Stimulated activated CD4-positive, alpha-beta T cell treated with anti-CD3 and anti-CD28 coated beads, Interleukin-2, amount 100 ng/mL, for 4 hours (primary cell): ENCODE measurements at places on chromosomes 4 and X.

DNA sequence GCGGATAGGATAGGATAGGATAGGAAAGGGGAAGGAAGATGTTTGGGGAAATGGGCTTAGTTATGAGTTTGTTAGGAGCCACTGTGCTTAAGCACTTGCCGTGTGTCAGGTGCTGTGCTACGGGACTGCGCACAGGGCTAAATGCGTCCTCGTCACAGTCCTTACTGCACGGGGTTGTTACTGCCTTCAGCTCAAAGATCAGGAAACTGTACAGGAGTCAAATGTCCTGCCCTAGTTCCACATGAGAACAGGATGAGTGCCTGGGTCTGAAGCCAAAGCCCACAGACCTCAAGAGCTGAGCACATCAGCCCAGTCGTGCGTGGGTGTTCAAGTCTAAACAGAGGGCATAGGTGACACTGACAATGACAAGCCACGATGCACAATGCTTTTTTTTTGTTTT, 15.0 kb downstream of the ACSL1 start:
- no peak for DNase-seq

GRCh38 chr4:8402640-8403039, 37.9 kb downstream of the ACOX3 start:
- DNase-seq, result no peak

DNA sequence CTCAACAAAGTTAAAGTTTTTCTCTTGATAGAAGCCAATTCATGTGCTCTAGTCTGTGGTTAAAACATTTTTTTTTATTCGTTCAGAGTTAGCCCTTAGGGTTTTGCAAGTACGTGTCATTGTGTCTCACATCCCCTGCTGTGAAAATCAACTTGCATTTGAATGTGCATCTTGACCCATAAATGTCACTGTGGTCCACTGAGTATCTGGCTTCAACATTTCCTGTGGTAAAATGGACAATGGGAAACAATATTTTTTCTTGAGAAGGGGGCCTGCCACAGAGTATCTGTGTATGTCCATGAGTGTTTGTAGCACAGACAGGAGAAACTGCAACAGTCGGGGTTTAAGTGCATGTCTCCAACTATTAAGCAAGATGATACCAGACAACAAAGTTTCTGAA, 554.8 kb upstream of the TENM3 start:
- DNase-seq, result no peak

DNA sequence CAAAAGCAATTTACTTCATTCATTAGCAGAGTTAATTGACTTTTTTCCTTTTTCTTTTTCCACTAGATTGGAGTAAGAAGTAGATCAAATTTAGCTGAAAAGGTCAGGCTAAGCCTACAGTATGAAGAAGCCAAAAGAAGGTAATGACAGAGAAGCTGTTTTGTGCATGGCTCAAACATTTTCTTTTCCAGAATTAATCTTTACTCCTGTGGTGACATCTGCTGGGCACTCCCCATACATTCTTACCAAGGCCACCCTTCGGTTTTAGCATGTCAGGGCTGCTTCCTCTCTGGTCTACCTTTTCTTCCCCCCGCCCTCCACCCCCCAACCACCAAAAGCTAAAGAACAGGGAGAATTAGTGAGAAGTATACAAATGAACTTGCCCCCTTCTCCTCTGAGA, 70.2 kb downstream of the CLDN22 start:
- no peak for DNase-seq

DNA sequence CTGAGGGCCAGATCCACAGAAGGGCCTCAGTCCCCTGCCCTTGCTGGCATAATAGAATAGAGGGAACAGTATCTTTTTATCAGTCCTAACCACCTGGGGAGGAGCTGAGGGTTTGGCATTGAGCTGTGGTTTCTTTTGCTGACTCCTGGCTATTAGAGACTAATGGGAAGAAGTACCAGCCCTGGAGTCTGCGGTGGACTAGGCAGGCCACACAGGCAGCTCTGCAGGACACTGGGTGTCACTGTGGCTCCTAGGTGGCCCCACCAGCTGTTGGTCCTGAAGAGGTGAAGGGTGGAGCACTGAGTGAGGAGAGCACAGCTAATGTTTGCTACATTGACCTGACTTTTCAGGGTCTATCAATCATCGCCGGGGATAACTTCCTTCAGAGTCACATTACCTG, 52.8 kb upstream of the GPC4 start:
- no peak for DNase-seq

DNA sequence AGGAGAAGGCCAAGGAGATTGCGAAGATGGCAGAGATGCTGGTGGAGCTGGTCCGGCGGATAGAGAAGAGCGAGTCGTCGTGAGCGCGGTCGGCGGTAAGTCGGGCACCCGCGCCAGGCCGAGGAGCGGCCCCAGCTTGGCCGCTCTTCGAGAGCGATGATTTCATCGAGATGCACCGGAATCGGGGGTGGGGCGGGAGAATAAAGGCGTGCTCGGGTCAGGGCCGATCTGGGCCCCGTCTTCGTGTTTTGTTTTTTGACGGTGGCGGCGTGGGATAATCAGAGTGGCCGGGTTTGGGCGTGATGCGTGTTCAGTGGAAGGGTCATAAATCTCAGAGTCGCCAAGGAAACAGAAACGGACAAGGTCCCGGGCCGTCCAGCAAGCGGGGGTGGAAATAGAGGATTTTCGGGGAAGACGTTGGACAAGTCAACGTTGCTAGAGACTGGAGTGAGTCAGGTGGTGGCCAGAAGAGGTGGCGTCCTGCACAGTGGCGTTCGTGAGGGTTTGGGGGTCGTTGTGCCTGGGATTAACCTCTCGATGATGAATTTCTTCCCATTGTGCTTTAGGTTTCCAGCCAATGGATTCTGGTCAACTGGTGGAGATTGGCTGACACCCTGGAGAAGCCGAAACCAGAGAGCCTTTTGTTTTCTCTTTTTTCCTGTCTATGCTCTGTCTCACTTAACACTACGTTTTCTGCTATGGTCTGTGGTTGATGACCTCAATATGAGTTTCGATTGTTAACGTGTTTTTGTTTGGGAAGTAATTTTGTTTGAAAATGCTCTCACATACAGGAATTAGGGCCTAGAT, 882 bp downstream of the MRFAP1 start:
- peak; percentile 28 for DNase-seq

DNA sequence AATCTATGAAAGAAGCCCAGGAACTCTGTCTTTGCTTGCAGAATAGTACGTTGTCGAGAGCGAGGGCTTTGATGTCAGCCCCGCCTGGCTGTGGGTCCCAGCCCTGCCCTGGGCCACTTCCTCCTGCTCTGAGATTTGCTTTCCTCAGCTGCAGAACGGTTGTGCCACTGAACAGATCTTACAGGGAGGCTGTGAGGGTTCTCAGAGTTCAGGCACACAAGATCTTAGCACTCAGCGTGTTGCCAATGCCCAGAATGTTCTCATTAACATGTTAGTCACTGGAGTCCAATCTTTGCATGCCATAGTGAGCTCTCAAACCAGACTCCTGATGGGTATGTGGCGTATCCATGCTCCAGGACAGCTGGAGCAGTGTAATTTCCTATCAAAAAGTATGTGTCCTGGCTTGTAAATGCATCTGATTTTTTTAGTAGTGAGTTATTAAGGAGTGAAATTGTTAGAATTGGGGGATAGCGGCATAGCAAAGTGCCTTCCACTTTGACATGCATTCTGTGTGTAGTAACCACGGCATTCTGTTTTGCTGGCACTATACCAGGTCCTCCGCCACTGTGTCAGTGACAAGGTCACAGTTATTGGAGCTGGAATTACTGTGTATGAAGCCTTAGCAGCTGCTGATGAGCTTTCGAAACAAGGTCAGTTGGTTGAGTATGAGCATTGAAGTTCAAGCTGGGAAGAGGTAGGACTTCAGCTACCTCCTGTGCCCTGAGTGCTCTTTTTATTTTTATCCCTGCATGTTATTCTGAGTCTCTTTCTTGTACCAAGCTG, 31.6 kb downstream of the TKTL1 start:
- no peak for DNase-seq

- DNase-seq, result no peak
These were observed 25.6 kb downstream of the HSD17B11 start for GRCh38 chr4:87365348-87365747.

DNA sequence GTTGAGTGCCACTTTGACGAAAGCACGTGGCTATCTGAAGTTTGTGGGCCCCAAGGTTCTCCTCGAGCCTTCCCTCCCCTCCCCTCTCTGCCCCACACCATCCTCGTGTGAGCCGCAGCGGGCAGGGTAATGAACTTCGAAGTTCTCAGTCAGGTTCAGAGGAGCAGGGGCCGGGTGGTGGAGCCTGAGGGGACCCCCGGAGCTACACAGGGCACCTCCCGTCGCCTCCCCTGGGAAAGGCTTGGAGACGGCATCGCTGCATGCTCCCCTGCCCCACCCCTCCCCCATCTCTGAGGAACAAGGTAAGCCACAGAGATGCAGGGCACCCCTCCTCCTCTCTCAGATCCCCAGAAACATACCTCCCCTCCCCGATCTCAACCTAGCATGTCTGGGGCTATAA, 2.8 kb upstream of the NKX1-1 start:
- DNase-seq, result no peak

DNA sequence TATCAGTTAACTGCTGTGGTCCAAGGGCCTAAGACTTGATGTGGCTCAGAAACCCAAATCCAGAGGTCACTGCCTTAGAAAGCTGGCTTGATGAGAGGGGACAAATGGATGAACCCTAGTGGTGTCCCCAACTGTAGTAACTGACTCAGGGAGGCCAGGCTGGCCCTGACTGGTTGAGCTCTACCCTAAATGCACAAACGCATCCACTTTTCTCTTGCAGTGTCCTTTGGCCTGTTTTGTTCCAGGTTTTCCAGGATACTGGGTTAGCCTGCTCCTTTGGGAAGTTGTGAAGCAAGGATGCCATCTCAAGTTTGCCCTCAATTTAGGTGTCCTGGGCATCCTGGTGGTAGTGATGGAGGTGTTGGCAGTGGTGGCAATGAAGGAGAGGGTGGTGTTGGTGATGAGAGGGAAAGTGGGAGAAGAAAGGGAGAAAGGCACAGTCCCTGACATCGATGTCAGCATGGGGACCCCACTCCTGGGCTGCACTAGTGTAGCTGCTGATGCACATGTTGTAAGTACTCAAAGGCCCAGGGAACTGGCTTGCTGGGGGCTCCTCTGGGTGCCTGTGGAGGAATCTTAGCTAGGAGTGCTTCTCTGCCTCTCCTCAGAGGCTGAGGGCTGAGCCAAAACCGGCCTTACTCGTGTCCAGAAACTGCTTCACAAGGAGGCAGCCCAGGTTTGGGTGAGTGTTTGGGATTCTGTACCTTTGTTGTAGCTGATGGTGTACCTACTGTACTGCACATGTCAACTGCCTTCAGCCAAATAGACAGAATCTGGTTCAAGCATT, 2.9 kb upstream of the HAND2 start:
- no peak for DNase-seq

- no peak for DNase-seq
These were observed 123.0 kb upstream of the TLR3 start for GRCh38 chr4:185945906-185946305.

- no peak for DNase-seq
These were observed 103.3 kb upstream of the PCDH18 start for GRCh38 chr4:137635601-137636000.

DNA sequence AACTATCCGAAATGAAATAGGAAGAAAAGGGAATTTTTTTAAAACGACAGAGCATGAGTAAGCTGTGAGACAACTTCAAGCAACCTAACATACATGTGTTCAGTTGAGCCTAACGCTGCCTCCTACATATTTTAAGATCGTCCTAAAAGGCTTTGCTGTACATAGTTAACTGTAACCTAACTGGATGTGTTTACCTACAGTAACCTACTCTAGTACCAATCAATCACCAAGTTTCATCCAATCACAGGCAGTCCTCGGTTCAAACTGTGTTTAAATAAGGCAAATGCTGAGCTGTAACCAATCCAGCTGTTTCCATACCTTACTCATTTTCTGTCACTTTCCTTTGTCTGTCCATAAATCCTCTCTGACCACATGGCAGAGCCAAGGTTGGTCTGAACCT, 17.1 kb downstream of the RCHY1 start:
- no peak for DNase-seq

GRCh38 chr4:81494031-81494431, 22.3 kb upstream of the RASGEF1B start:
- no peak for DNase-seq

DNA sequence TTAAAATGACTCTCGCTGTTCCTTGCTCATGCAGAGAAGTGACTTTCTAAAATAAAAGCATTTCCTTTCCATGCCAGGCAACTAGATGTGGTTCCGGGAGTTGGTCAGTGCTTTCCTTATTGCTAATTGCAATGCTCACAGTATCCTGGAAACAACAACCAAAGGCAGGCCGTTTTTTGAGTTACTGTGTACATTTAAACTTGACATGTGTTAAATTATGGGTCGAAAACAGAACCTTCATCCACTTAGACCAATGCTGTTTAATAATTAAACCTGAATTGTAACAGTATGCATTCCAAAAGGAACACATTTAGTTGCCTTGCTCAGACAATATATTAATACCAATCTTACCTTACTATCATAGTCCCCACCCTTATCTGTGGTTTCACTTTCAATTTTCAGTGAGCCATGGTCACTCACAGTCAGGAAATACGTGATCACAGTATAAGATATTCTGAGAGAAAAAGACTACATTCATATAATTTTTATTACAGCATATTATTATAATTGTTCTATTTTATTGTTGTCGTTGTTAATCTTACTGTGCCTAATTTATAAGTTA, 102.6 kb downstream of the HS6ST2 start:
- no peak for DNase-seq

- DNase-seq, result no peak
These were observed 25.3 kb downstream of the FBXW7 start for GRCh38 chr4:152510349-152511147.

- no peak for DNase-seq
These were observed 71.3 kb downstream of the PPEF2 start for GRCh38 chr4:75830906-75831305.

DNA sequence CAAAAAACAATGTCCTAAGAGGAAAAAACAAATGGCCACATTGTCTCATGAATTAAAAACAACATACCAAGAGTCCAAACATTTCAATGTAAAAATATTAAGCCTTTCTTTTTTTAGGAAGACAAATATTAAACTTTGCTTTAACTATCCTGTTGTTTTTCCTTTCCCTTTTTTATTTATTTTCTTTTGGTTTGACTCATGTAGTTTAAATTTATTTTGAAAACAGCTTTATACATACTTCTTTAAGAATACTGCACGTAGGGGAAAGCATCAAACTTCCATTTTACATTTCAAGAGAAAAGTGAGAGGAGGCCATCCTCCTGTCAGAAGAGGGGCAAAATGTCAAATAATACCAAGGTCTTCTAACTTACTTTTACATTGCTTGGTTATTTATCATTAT, 8.7 kb downstream of the GAB1 start:
- no peak for DNase-seq

GRCh38 chrX:856566-857290, 226.1 kb downstream of the SHOX start:
- no peak for DNase-seq

DNA sequence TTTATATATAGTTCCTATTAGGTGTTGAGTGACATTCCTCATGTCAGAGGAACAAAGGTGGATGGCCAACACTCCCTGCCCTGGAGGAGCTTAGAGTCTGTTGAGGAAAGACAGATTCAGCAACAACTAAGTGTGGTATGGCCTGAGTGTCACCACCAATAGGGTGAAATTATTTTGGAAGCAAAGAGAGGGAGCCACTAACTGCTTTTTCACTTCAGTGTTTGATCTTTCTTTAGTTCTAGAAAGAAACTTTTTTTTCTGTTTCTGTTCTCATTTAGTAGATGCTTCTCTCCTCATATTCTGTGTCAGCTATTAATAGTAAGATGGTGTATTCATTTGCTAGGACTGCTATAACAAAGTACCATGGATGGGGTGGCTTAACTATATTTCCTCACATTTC, 81.5 kb downstream of the ARX start:
- no peak for DNase-seq

- no peak for DNase-seq
These were observed 29.3 kb upstream of the SRPX start for GRCh38 chrX:38249965-38250364.

- no peak for DNase-seq
These were observed 26.2 kb downstream of the CD99 start for GRCh38 chrX:2717312-2717711.
